ENCODE measurements at places on chromosomes 1 and 21.

GRCh38 chr1:246074421-246074820 is 432.7 kb downstream of the SMYD3 start:
- no peak for DNase-seq

- peak; percentile 66 for DNase-seq
Measured at GRCh38 chr1:40936931-40937339, 42.6 kb upstream of the CTPS1 start.

- DNase-seq = peak; percentile 73
Measured at GRCh38 chr1:184051485-184052193, at the start of gene TSEN15. Gene TSEN15, plus strand, starts transcription at chr1:184051730. Its CDS starts 26 bp downstream, at chr1:184051756.

GRCh38 chr21:26391166-26391565 is 181.9 kb downstream of the CYYR1 start:
- no peak for DNase-seq

DNA sequence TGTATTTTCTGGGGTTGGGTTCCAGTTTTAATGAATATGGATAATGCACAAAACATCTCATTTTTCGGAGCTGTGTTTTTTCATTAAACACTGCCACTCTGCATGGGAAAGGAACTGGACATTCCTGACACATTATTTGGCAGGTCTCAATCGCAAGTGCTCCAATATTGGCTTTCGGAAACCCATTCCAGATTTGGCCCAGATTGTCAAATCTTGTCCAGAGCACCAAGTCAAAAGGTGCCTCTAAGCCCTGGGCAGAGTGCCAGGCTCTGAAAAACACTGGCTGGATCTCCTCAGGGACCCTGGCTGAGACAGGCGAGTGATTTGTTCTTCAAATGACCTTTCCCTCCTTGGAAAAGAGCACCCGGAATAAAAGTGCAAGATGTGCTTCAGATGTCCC is 68.4 kb upstream of the MRPS6 start:
- DNase-seq = no peak

DNA sequence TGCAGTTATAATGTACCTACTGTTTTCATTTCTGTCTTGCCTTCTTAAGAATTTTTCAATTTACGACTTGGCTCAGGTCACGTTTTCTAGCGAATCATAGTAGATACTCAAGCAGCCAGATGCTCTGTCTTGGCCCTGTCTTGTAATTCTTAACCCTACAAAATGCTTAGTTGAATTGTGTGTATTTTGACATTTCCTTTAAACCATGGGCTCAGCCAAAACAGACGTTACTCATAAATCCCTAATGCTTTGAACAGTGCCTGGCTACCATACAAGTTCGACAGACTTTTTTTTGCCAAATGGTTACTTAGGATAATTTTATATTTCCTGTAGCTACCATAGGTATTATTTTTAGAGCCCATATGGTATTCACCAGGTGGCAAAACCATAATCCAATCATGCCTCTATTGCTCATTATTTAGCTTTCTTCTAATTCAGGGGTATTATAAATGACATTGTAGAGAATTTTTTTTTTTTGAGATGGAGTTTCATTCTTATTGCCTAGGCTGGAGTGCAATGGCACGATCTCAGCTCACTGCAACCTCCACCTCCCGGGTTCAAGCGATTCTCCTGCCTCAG is 54.3 kb downstream of the KCNK1 start:
- DNase-seq = no peak

DNA sequence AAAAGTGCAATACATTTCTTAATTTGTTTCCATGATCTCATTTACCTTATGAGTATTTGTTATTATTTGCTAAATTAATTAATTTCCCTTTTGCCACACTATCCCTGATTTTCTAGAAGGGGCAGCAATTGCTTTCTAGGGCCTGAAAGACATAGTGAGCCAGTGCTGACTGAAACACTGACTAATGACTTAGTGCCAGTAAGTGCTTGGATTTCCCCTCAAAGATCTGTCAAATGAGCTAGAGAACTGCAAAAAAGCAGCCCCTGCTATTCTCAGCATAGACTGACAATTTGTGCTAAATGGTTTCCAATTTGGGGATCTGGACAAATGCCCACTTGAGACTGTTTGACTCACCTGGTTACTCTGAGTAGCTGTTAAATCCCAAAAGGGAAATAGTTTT is 35.6 kb upstream of the USH2A start:
- no peak for DNase-seq

DNA sequence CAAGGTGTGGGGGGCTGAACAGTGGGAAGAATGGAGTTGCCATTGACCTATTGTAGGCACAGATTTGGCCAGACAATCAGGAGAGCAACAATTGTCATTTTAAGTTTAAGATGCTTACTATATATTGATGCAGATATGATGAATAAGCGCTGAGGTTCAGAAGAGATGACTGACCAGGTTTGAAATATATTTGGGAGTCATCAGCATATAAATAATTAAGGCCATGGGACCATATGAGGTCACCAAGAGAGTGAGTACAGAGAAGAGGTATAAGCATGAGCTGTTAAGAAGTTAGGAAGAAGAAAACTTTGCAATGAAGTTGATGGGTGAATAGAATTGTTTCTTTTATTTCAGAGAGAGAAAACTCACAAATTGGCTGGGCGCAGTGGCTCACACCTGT is 4.5 kb upstream of the GADD45A start:
- no peak for DNase-seq

DNA sequence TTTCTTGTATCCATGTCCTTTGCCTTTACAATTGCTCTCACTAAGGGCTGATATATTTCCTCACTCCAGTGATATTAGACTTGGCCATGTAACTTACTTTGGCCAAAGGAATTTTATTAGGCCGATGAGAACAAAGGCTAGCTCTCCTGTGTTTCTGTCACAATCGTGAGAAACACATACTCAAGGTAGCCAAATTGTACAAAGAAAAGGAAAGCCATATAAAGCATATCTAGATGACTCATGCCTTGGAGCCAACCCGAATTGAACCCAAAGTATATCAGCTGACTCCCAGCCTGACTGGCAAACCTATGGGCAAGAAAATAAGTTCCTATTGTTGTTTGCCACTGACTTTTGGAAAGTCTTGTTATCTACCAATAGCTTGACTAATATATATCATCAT is 371.7 kb upstream of the LRRC7 start:
- DNase-seq = no peak

- no peak for DNase-seq
Measured at GRCh38 chr1:152244576-152245273, 20.7 kb upstream of the HRNR start.

GRCh38 chr21:42475526-42476387 is 20.3 kb downstream of the RSPH1 start:
- no peak for DNase-seq

DNA sequence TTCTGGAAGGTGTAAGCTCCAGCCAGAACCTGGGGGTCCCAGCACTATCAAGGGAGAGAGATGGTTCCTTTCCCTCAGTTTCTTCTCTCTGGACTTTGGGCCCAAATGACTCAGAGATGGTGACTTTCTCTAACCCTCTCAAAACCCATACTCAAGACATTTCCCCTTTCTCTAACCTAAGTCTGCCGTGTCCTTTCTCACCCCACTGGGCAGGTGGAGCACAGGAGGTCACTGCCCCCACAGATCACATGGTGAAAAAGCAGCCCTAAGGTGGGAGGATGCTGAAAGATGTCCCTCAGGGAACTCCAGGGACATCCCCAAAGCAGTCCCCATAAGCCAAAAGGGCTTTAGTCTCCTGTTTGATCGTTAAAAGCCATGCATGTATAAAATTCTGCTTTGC is 173.7 kb downstream of the HIVEP3 start:
- no peak for DNase-seq

DNA sequence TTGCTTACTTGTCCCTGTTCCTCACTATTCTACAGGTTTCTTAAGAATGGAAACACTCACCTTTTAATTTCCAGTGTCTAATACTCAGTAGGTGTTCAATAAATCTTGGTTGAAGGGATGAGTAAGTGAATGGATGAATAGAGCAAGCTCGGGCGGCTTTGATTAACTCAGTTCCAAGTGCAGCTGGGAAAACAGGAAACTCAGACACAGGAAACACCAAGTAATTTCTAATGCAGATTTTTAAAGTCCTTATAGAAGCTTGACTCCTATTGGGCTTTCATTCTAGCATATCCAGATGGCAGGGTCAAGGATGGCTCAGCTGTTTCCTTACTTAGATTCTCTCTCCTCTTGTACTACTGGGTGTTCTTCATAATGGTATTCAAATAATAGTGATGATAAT is 14.0 kb downstream of the CAMK1G start:
- DNase-seq = no peak

- no peak for DNase-seq
Measured at GRCh38 chr1:65310078-65310587, 790 bp downstream of the DNAJC6 start.

- DNase-seq = peak; percentile 77
Measured at GRCh38 chr1:233240829-233241682, 54.5 kb downstream of the PCNX2 start.

GRCh38 chr1:50502147-50502546 is 78.9 kb upstream of the DMRTA2 start:
- DNase-seq = no peak

- DNase-seq = no peak
Measured at GRCh38 chr1:164452549-164452948, 106.4 kb upstream of the PBX1 start.

DNA sequence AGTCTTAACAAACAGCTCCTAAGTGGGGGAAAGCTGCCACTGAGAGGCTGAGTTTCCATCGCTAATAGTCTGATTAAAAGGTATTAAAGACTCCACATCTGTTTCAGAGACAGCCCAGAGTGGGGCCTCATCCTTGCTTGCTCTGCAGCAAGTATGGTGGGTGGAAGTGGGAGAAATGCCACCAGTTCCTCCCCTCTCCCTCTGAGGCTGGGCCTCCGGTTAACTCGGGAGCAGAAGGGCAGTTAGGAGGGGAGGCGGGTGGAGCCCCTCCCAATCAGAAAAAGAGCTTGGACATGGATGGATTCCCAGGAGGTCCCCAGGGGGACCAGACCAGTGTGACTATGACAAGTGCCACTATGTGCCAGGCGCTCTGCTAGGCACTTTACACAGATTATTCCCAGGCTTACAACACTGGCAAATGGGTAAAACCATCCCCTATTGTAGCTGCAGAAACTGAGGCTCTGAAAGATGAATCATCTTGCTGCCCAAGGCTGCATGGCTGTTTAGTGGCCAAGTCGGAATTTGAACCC is 11.4 kb upstream of the ASCL5 start:
- no peak for DNase-seq

GRCh38 chr1:62012836-62013235 is 181.8 kb upstream of the L1TD1 start:
- no peak for DNase-seq

- DNase-seq = no peak
Measured at GRCh38 chr1:116256286-116256649, 116.8 kb upstream of the ATP1A1 start.

DNA sequence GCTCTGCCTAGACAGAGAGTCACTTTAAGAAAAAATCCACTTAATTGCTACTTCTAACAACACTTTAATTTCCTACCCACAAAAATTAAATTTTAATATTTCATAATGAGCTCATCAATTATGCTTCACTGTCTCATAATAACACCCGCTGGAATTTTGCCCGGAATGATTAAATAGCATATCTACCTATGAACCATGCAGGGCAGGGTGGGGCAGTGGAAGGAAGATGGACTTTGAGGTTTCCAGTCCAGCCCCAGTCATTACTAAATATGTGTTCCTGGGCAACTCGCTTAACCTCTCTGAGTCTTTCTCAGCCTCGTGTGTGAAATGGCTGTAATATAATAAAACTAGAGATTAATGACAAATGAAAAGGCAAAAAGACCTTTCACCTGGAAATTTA is 32.8 kb upstream of the SLC45A1 start:
- no peak for DNase-seq

- peak; percentile 20 for DNase-seq
Measured at GRCh38 chr1:2127187-2128145, 67.1 kb downstream of the FAAP20 start.

DNA sequence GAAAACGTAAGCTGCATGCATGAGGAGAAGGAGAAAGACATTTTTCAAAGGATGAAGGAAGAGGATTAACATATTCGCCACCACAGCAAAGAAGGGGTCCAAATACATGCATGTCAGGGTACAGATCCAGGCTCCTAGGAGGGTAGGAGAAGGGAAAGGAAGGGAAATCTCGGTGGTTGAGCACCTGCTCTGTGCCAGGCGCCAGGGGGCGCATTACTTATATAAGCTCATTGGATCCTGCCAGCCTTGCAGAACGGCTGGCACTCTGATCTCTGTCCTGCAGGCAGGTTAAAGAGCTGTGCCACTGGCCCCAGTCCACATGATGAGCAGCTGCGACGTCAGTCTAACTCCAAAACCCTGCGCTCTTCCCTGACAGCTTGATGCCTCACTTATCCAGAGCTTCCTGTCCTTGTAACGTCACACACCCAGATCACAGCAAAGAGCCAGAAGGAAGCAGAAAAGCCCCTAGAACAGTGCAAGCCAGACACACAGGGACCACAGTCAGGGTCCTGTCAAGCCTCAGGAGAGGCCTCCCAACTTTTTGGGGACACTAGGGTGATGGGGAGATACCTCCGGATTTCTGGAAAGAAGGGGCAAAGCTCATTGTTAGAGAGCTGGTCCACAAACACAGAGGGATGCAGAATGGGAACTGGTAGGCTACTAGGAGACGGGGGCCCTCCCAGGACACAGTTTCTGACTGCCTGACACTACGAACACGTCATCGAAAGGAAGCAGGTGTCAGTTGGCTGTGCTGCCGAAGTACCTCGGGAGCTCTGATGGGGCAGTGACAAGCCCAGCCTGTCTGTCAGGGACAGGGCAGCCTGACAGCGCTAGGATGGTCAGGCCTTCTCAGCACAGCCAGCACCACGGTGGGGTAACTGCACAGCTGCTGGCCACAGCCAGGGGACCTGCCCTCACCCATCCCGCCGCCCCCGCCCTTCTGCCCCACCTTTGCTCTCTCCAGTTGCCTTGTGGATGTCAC is 99.1 kb downstream of the BEND5 start:
- peak; percentile 75 for DNase-seq

DNA sequence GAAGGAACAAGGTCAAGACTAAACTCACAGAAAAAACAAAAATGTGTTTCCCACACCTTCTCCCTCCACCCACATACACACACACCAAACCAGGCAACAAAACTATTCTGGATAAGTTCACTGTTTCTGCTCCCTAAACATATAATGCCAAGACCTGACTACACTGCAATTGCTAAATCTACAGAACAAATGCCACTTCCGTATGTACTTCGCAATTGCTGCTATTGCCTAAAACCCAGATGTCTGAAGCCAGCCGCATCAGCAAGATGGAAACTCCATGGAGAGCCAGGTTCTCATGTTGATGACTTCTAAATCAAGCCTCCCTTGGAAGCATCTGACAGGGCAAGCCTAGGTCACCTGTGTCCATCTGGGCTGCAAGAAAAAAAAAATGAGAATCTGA is 8.3 kb upstream of the AIM2 start:
- peak; percentile 88 for DNase-seq

Data from inflammatory macrophage (primary cell).